NT2/D1 (cell line): ENCODE measurements at places on chromosomes 4 and X.

DNA sequence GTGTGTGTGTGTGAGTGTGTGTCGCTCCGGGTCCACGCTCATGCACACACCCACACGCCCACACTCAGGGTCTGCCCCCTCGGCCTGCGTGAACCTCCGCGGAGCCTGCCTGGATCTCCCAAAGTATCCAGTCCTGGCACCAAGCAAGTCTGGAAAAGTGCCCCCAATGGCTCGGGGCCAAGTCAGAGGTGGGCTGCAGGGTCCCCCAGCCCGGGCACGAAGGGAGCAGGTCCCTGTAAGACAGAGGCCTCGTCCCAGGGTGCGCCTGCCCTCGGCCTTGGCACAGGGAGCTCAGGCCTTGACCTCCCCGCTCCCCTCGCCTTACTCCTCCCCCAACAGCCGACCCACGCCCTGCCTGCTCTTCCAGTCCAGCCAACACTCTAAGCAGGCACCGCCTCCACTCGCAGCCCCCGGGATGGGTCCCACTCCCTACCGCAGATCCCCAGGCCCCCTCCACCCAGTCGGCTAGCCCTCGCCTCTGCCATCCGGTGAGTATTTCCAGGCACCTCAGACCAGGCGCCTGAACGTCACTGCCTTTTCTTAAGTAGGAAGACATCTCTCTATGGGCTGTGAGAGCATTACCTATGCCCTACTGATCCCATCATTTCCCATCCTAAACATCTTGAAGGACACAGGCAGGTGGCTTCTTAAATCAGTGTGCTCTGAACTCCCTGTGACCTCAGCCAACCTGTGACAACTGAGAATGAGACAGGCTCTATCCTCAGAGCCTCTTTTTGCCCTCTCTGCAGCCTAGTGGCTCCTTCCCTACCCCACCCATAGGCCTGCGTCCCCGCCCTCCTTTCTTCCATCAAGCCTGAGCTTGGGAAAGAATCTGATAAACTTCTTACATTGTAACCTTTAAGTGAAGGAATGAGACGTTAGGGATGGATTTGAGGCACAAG, 704 bp downstream of the FAM114A1 start:
- no peak for DNase-seq

DNA sequence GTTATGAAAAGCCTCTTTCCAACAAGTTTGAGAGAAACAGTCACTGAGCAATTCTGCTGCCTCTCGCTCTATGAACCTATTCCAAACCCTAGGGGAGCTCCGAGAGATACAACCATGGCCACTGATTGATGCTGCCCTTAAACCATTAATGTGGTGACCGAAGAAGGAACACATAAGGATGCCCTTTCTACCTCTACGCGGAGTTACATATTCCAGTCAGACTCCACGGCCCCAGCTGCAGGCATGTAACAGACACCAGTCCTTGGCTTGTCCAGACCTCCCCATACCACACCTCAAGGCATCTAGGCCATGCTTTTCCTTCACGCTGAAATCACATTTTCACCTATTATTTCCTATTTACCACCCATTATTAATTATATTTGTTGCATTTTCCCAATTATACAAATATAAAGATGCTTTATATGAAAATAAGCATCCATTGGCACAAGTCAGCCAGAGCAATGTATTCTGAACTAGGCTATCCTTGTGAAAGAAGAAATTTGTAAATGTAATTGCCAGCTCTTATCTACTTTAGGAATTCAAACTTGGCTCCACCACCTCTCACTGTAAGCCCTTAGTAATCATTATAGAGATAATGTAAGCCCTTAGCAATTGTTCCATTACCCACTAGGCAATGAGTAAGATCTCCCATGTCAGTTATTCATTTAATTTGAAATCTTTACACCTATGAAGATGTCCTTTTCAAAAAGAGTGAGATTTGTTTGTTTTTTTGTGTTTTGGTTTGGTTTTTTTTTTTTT, 338.4 kb downstream of the NR3C2 start:
- DNase-seq: no peak

DNA sequence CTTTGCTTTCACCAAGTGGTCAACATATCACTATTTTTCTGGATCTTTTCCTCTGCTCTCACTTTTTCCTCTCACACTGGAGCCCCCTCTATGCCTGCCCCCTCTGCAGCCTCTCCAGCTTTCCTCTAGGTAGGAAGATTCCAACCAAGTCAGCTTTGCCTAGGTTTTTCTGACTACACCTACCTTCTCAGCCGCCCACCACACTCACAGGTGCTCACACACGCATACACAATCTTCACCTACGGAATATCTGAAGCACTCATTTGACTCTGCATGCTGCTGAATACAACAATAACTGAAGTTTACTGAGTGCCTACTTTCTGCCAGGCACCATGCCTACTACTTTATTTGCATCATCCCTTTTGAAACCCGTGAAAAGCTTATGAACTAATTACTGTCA, 328.0 kb downstream of the PPP3CA start:
- no peak for DNase-seq

- DNase-seq: no peak
These were observed 21.5 kb upstream of the HMGB3 start for GRCh38 chrX:150961631-150962030.

DNA sequence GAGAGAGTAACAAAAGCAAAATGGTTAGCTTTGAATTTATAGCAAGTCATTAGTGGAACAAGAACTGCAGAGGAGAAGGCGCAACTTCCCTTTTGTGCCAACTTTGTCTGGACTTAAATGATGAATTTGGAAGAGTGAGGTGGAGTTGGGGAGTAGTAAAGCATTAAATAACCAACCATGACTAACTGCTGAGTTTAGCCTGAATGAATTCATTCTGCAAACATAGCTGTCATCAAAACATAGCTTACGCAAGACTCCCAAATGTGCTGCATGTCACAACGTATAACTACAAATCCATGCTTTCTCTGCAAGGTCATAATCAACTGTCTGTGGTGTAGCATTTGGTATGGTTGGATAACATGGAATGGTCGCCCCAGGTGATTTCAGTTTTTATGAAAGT, 75.9 kb upstream of the RPL34 start:
- DNase-seq: no peak
